ENCODE measurements at places on chromosomes 4 and X. TPM values are rescaled to one million over a fixed set of nuclear protein-coding genes. Genes with fewer than 3 reads are reported as not detected.
A peak's percentile ranks its signal among the peaks of the same experiment; 100 is the strongest.

SPANXB1 gene
- not detected for total RNA-seq

FAM184B gene
- total RNA-seq = under 0.01 TPM

F8A2 gene
- total RNA-seq = not detected

MED14 gene
- 18.3 TPM for total RNA-seq

MUC7 gene
- not detected for total RNA-seq

ETDB gene
- not detected for total RNA-seq

SLC49A3 gene
- total RNA-seq = 3.9 TPM

- H3K27ac ChIP-seq = no peak overlapping the region
- no peaks in the 10 kb centered on the region for H3K27me3 ChIP-seq
- H3K36me3 ChIP-seq = no peaks in the 10 kb centered on the region
- no peak for DNase-seq
Observed at GRCh38 chrX:124127496-124127895, 166.0 kb downstream of the STAG2 start.

DNA sequence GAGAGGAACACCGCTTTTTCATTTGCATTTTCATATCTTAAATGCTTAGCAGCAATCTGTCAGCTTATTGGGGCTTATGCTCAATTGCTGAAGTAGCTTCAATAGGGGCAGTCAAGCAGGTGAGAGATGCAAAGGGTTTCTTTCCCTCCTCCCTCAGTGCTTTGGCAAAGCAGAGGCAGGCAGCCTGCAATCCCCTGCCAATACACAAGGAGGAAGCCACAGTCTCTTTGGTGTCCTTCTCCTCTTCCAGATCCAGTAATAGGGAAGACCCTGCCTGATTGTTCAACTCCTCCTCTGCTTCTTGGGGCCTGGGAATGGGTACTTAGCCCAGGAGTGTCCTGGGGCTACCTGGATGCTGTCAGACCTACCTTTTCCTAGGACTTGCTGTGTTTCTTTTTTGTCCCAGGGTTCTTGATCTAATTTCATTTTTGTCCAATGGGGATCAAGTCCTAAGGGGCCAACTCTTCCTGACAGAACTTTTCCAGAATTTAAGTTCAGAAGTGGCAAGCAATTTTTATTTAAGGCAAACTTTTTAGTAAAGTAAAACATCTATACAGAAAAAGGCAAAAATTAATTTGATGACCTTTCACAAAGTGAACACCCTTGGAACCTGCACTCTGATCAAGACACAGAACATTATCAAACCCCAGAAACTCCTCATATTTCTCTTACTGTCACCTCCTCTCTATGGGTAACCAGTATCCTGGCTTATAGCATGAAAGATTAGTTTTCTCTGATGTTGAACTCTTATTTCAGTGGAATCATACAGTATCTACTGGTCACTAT, 260.3 kb downstream of the PPP3CA start:
- no peak for DNase-seq
- no peaks in the 10 kb centered on the region for H3K36me3 ChIP-seq
- H3K27ac ChIP-seq = no peak overlapping the region
- no peaks in the 10 kb centered on the region for H3K27me3 ChIP-seq
- H3K4me3 ChIP-seq = no peak overlapping the region

- no peak for DNase-seq
- H3K27ac ChIP-seq = no peak overlapping the region
- H3K4me1 ChIP-seq = peaks cover 3% of the 10 kb centered on the region
- no peaks in the 10 kb centered on the region for H3K36me3 ChIP-seq
- H3K4me3 ChIP-seq = no peak overlapping the region
Observed at GRCh38 chr4:140054861-140055260, 99.1 kb downstream of the MAML3 start.

- DNase-seq = peak; percentile 48
- peak within 1 kb of the TSS; percentile 60 for H3K4me3 ChIP-seq
- no peaks in the 10 kb centered on the region for H3K4me1 ChIP-seq
- H3K36me3 ChIP-seq = no peaks in the 10 kb centered on the region
Observed at GRCh38 chrX:66638591-66639500, at the start of gene EDA2R. EDA2R (minus strand) TSS chrX:66639078; CDS start chrX:66616020, 23,058 bp downstream.

DNA sequence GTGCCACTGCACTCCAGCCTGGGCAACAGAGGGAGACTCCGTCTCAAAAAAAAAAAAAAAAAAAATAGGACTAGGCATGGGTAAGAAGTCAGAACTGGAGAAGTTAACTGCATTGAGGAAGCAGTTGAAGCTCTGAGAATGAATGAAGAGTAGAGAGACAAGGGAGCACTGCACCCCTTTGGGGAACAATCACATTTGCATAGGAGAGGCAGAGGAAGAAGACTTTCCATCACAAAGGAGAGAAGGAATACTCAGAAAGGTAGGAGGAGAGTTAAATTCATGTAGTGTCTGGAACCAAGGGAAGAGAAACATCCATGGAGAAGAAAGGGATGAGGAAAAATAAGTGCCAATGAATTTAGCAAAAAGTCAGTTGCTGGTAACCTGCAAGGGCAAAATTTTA, 72.4 kb downstream of the GPC3 start:
- no peak overlapping the region for H3K4me3 ChIP-seq
- DNase-seq = no peak
- H3K27ac ChIP-seq = no peak overlapping the region
- no peaks in the 10 kb centered on the region for H3K36me3 ChIP-seq
- no peaks in the 10 kb centered on the region for H3K4me1 ChIP-seq

- H3K27ac ChIP-seq = no peak overlapping the region
- H3K4me1 ChIP-seq = no peaks in the 10 kb centered on the region
- DNase-seq = no peak
- no peak overlapping the region for H3K4me3 ChIP-seq
- no peaks in the 10 kb centered on the region for H3K36me3 ChIP-seq
Observed at GRCh38 chrX:41909068-41909467, 14.3 kb downstream of the CASK start.

DNA sequence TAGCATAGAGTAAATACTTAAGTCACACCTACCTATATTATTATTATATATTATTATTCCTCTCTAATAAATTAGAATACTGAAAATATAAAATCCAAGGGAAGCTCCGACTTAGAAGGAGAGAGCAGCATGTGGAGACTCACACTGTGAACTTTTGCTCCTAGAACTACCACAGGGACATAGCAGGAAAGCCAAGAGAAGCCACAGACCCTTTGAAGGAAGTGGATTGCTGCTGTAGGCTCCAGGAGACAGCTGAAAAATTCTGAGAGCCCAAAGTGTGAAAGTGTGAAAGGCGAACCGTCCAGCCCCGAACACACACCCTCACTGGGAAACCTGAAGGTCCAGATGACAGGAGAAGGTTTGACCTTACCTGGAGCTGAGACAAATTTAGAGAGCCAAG, 177.0 kb downstream of the FAM13A start:
- no peaks in the 10 kb centered on the region for H3K4me1 ChIP-seq
- H3K27ac ChIP-seq = no peak overlapping the region
- no peak for DNase-seq
- no peaks in the 10 kb centered on the region for H3K27me3 ChIP-seq

DNA sequence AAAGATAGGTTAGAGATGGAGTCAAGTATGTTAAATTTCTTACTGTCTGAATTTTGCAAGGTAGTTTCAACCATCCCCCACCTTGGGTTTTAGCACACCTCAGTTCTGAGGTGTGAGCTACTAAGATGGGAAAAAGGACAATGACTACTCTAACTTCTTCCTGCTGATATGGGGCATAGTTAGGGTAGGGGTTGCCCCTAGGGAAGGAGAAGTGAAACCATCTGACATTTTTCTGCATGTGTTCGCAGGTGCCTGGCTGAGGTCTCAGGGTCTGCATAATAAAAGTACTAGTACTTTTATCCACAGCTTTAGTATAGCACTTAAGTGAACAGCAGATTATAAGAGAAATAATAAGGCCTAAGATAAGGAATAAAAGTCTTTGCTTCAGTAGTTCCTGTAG, 129.5 kb upstream of the CYSLTR1 start:
- H3K27ac ChIP-seq = no peak overlapping the region
- H3K36me3 ChIP-seq = no peaks in the 10 kb centered on the region
- H3K4me3 ChIP-seq = no peak overlapping the region
- no peak for DNase-seq
- no peaks in the 10 kb centered on the region for H3K4me1 ChIP-seq

DNA sequence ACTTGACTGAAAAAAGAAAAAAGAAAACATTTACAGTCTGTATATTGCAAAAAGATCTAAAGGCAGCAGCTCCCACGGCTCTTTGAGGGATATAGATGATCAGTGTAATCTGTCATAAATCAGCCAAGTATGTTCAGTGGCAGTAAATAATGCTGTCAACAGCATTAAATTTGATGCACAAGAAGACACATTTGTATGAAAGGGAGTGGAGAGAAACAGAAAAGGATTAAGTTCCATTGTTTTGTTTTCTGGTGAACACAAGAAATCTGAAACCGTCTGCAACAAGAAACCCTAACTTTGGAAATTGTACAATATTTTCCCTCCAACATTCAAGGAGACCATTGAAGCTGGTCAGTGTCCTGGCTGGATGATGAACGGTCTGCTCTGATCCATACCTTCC, 27.6 kb upstream of the C1QTNF7 start:
- H3K27me3 ChIP-seq = no peaks in the 10 kb centered on the region
- H3K36me3 ChIP-seq = no peaks in the 10 kb centered on the region
- no peak overlapping the region for H3K27ac ChIP-seq
- H3K4me1 ChIP-seq = peaks cover 11% of the 10 kb centered on the region
- no peak overlapping the region for H3K4me3 ChIP-seq
- DNase-seq = no peak

DNA sequence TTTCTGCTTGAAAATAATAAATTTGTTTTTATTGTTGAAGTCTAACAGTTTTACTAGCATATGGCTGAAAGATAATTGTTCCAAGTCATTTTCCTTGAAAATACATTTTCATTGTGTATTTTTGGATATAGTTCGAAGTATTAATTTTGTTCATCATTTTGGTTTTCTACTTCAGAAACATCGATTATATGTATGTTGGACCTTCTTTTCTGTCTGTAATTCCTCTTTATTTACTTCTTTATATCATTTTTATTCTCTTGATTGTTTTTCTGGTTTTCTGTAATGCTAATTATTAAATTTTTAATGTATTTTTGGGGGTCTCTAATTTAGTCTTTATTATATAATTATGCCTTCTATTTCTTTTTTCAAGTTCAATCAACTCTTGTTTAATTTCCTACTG, 407.1 kb upstream of the FRG1 start:
- no peaks in the 10 kb centered on the region for H3K36me3 ChIP-seq
- H3K4me3 ChIP-seq = no peak overlapping the region
- no peak for DNase-seq
- no peaks in the 10 kb centered on the region for H3K4me1 ChIP-seq
- no peak overlapping the region for H3K27ac ChIP-seq

- peak overlapping the region; percentile 53 for H3K4me3 ChIP-seq
- H3K27ac ChIP-seq = no peak overlapping the region
- peaks cover 23% of the 10 kb centered on the region for H3K4me1 ChIP-seq
- H3K27me3 ChIP-seq = no peaks in the 10 kb centered on the region
- no peaks in the 10 kb centered on the region for H3K36me3 ChIP-seq
- DNase-seq = peak; percentile 54
Observed at GRCh38 chr4:168631241-168632162, 134.7 kb downstream of the PALLD start.

GRCh38 chr4:32002037-32002747, 1282.0 kb downstream of the PCDH7 start:
- H3K36me3 ChIP-seq = no peaks in the 10 kb centered on the region
- H3K4me3 ChIP-seq = no peak overlapping the region
- no peak overlapping the region for H3K27ac ChIP-seq
- no peak for DNase-seq
- H3K27me3 ChIP-seq = no peaks in the 10 kb centered on the region

- no peaks in the 10 kb centered on the region for H3K27me3 ChIP-seq
- H3K36me3 ChIP-seq = no peaks in the 10 kb centered on the region
- no peak overlapping the region for H3K4me3 ChIP-seq
- no peak overlapping the region for H3K27ac ChIP-seq
Observed at GRCh38 chr4:71470524-71470923, 131.7 kb downstream of the SLC4A4 start.

- no peak overlapping the region for H3K27ac ChIP-seq
- H3K36me3 ChIP-seq = no peaks in the 10 kb centered on the region
- no peaks in the 10 kb centered on the region for H3K4me1 ChIP-seq
Observed at GRCh38 chr4:165627128-165627527, 245.9 kb upstream of the TLL1 start.

DNA sequence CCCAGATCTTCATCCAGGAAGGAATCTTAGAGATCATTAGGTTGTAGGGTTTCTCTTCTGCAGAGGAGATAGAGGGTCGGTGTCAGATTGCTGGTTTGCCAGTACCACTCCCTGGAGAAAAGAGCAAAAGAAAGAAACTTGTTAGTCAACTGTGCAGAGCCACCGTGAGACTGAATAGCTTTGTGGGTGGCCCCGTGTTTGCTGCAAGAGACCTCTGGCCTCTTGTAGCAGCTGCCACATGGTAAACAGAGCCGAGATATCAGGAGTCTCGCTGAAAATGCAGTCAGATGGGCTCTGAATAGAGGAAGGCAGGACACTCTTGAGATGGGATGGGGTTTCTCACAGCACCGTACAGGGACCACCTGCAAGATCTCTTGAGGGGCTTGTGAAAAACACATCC, 149.7 kb downstream of the PTTG2 start:
- no peak overlapping the region for H3K4me3 ChIP-seq
- H3K27ac ChIP-seq = no peak overlapping the region
- H3K27me3 ChIP-seq = no peaks in the 10 kb centered on the region
- no peak for DNase-seq
- no peaks in the 10 kb centered on the region for H3K4me1 ChIP-seq
- no peaks in the 10 kb centered on the region for H3K36me3 ChIP-seq

- peaks cover 85% of the 10 kb centered on the region for H3K27me3 ChIP-seq
- DNase-seq = no peak
- no peak overlapping the region for H3K27ac ChIP-seq
- no peaks in the 10 kb centered on the region for H3K36me3 ChIP-seq
- H3K4me3 ChIP-seq = no peak overlapping the region
Observed at GRCh38 chr4:110637408-110638088, 14.7 kb upstream of the PITX2 start.

- H3K4me1 ChIP-seq = peaks cover 3% of the 10 kb centered on the region
- H3K27ac ChIP-seq = no peak overlapping the region
- no peak overlapping the region for H3K4me3 ChIP-seq
- H3K36me3 ChIP-seq = no peaks in the 10 kb centered on the region
- H3K27me3 ChIP-seq = no peaks in the 10 kb centered on the region
Observed at GRCh38 chr4:54493862-54494261, 163.9 kb upstream of the KIT start.

GRCh38 chr4:14952352-14952751, 49.9 kb upstream of the CPEB2 start:
- H3K4me1 ChIP-seq = no peaks in the 10 kb centered on the region
- no peak overlapping the region for H3K4me3 ChIP-seq
- H3K36me3 ChIP-seq = no peaks in the 10 kb centered on the region
- no peaks in the 10 kb centered on the region for H3K27me3 ChIP-seq
- DNase-seq = no peak
- no peak overlapping the region for H3K27ac ChIP-seq

GRCh38 chr4:8308856-8309771, 39.6 kb downstream of the HTRA3 start:
- peaks cover 2% of the 10 kb centered on the region for H3K4me1 ChIP-seq
- no peak overlapping the region for H3K27ac ChIP-seq
- H3K36me3 ChIP-seq = no peaks in the 10 kb centered on the region
- peaks cover 3% of the 10 kb centered on the region for H3K27me3 ChIP-seq
- DNase-seq = no peak
- no peak overlapping the region for H3K4me3 ChIP-seq

DNA sequence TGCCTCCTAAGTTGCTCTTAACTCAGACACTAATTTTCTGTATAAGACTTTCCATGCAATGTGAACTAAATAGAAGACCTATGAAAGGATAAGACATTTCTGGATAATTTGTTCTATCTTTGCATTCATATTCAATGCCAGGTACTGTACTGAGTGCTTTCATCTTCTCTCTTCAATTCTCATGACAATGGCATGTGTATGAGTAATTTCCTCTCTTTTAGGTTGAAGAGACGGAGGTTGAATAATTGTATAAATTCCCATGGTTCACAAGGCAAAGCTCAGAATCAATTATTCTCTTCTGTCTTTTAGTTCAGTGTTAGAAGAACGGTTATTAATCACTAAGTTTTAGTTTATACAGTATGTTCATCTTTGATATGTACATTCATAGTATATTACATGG, 29.3 kb upstream of the CFAP299 start:
- peaks cover 25% of the 10 kb centered on the region for H3K4me1 ChIP-seq
- no peak overlapping the region for H3K4me3 ChIP-seq
- DNase-seq = peak; percentile 77
- H3K27ac ChIP-seq = peak overlapping the region; percentile 76
